A549 treated with GW870086 at 1 μM for 4 hours (cell line): ENCODE measurements at places on chromosomes 4 and X. TPM values are rescaled to one million over a fixed set of nuclear protein-coding genes. Genes with fewer than 3 reads are reported as not detected.

Gene TMEM31
- total RNA-seq = not detected in 5 replicates

Gene NAT8L
- total RNA-seq = 10.0 to 14.0 TPM (median 13.2 TPM) in 5 replicates

Gene PPP3CA
- total RNA-seq = 21.7 to 30.7 TPM (median 26.6 TPM) in 5 replicates

Gene IBSP
- total RNA-seq = not detected in 5 replicates

Gene CHST7
- 24.4 to 36.1 TPM (median 32.9 TPM) in 5 replicates for total RNA-seq

Gene MAGEA8
- total RNA-seq = not detected in 5 replicates

Gene VGLL1
- total RNA-seq = not detected in 5 replicates

Gene TEX11
- total RNA-seq = not detected in 5 replicates

Gene MXRA5
- not detected in 5 replicates for total RNA-seq

Gene GIMD1
- not detected in 5 replicates for total RNA-seq

Gene ATP1B4
- total RNA-seq = 0.03 TPM in 1 of 5 replicates, not detected in the others

Gene PPP2R2C
- total RNA-seq = 29.0 to 39.1 TPM (median 34.8 TPM) in 5 replicates

Gene NLRP2B
- total RNA-seq = not detected in 5 replicates

Gene RADX
- 0.07 to 0.08 TPM (median 0.08 TPM) in 3 of 5 replicates, not detected in the others for total RNA-seq

Gene F11
- total RNA-seq = not detected in 5 replicates

Gene TMSB15C
- 0.06 to 0.19 TPM (median 0.12 TPM) in 4 of 5 replicates, not detected in the other for total RNA-seq

Gene GPR101
- not detected in 5 replicates for total RNA-seq

Gene NDNF
- total RNA-seq = not detected in 5 replicates

Gene AREG
- total RNA-seq = 38.9 to 48.1 TPM (median 43.8 TPM) in 5 replicates

Gene AR
- total RNA-seq = 2.7 to 3.3 TPM (median 2.9 TPM) in 5 replicates

Gene STPG2
- not detected in 5 replicates for total RNA-seq

Gene PDGFC
- 2.5 to 4.3 TPM (median 3.5 TPM) in 5 replicates for total RNA-seq

Gene SOD3
- total RNA-seq = not detected in 5 replicates

Gene DKK2
- total RNA-seq = not detected in 5 replicates

Gene GATB
- total RNA-seq = 9.6 to 13.0 TPM (median 11.3 TPM) in 5 replicates

Gene SGMS2
- total RNA-seq = 19.7 to 34.0 TPM (median 29.3 TPM) in 5 replicates

Gene DUX4
- total RNA-seq = not detected in 5 replicates

Gene FGG
- total RNA-seq = 5.1 to 8.7 TPM (median 5.5 TPM) in 5 replicates

Gene SCML1
- 4.3 to 7.0 TPM (median 6.2 TPM) in 5 replicates for total RNA-seq

Gene IL9R
- 0.14 to 0.34 TPM (median 0.19 TPM) in 5 replicates for total RNA-seq
